ENCODE measurements at places on chromosomes 6 and 20.
A peak's percentile ranks its signal among the peaks of the same experiment; 100 is the strongest.

- no peak for DNase-seq
Measured at GRCh38 chr6:168950858-168951214, 302.8 kb downstream of the THBS2 start.

DNA sequence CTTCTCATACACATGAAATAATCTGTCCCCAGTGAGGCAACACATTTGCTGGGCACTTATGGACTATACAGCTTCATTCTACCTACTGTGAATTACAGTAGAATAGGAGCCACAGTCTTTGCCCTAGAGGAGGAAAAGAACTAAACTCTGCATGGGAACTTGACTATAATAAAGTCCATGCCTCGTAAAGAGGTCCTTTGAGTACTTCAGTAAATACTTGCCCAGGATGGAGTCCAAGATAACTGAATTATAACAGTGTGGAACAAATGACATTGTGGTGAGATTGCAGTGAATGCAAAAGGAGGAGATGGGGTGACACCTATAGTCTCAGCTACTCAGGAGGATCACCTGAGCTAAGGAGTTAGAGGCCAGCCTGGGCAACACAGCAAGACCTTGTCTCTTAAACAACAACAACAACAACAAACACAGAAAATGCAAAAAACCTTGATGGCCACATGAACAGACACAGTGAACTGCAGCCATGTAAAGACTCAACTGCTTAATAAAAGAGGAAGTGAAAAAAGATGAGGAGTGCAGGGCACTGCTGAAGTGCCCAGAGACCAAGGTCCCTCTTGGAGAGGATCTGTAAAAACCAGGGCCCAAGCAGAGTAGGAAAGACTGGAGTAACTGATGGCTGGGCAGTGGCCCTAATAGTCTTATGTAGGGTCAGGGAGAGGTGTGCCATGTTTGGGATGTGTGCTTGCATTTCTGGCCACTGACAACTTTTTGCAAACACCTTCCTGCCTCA lies 3.7 kb downstream of the MRPS18A start:
- no peak for DNase-seq

DNA sequence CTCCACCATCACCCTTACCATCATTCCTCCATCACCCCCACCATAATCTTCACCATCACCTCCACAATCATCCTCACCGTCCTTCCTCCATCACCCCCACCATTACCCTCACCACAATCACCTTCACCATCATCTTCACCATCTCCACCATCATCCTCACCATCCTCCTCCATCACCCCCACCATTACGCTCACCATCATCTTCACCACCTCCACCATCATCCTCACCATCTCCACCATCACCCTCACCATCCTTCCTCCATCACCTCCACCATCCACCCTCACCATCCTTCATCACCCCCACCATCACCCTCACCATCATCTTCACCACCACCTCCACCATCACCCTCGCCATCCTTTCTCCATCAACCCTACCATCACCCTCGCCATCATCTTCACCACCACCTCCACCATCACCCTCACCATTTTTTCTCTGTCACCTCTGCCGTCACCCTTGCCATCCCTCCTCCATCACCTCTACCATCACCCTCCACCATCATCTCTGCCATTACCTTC lies 33.1 kb upstream of the MPC1 start:
- no peak for DNase-seq

- DNase-seq: peak; percentile 13
Measured at GRCh38 chr20:48846516-48847492, 19.0 kb upstream of the PREX1 start.

GRCh38 chr6:54307439-54307910 lies 766 bp upstream of the TINAG start:
- DNase-seq: no peak

DNA sequence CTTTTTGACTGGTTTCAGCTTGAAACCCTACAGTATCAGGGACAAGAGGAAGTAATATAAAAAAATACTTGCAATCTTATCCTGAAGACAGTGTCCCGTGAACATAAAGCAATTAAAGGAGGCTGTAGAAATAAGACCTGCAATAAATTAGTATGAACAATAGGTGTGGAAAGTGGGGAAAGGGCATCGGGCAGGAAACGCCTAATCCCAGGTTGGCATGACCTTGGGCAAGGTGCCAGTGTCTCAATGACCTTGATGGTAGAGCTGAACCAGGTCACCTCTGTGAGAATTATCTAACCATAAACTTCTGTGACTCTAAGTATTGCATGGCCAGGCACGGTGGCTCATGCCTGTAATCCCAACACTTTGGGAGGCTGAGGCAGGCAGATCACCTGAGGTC lies 115.2 kb downstream of the LY86 start:
- DNase-seq: no peak

DNA sequence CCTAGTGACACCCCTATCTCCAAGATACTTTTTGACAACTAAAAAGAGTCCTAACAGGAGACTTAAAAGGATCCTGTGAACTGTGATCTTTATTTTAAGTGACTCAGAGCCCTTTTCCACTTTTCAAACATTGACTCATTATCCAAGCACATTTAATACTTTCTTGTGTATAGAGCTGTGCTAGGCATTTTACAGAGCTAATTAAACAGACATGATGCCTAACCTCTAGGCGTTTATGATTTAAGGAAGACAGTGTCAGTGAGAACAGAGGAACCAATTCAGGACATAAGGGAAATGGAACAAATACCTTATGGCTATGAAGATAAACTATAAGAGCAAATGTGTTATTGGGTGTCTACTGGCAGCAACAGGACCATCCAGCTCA lies 282.6 kb downstream of the TPBG start:
- DNase-seq: no peak

- DNase-seq: no peak
Measured at GRCh38 chr6:169324656-169325459, 71.2 kb upstream of the THBS2 start.

DNA sequence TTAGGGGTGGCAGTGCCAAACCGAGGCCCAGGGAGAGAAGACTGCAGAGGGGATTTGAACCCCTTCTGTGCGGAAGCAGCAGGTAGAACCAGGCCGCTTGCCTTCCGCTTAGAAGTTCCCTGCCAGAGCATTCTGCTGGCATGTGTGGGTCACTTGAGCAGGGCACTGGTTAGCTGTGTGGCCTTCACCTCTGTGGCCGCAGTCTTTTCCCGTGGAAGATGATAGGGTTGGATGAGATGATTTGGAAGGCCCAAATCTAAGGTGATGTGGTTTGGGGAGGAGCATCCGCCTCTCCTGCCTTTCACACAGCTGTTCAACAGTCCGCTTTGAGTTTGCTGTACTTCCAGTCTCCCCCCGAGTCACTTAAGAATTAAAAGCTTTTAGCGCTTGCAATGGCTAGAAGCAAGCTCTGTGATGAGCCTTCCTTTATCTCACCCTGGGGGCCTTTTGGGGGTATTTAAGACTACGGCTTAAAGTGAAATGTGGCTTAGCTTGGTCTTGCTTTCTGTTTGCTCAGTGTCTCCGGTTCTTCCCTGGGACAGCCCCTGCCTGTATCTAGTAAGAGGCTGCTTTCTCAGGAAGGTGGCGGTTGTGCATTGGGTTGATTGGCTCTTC lies 743 bp downstream of the CMTR1 start:
- no peak for DNase-seq

GRCh38 chr6:77839292-77839691 lies 186.5 kb downstream of the MEI4 start:
- no peak for DNase-seq

DNA sequence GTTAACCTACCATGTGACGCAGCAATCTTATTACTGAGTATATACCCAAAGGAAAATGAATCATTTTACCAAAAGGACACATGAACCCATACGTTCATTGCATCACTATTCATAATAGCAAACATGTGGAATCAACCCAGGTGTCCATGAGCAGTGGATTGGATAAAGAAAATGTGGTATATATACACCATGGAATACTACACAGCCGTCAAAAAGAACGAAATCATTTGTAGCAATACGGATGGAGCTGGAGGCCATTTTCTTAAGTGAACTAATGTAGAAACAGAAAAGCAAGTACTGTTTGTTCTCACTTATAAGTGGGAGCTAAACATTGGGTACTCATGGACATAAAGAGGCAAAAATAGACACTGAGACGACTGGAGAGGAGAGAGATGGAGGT lies 44.2 kb downstream of the TBPL1 start:
- no peak for DNase-seq

DNA sequence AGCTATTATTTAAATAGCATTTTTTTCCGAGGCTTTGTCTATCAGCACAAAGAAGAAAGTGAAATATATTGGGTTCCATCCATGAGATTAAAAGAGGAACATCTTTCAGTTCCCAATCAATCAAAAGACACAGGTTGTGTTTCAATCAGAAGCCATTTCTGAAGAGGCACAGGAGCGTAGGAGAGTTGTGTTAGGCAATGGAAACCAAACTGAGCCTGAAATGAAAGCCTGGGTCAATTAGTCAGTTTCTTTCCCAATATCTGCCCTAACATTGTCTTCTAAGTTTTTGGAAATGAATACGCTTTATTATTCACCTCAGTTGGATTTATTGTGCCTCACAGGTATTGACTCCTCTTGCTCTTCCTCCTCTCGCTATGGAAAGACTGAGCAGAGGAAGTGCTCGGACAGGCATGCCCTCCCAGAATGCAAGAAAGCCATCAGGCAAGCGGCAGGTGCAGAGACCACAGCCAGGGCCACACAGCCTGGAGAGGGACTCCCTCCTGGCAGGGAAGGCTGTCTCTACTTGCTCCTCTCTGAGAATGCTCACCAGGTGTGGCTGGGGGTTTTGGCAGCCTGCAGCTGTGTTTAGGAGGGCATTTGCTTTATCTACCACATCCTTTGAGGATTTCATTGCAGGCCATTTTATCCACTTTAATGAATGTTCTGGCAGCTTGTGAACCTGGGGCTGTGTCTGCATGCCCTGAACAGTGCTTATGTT lies 100.8 kb upstream of the NEDD9 start:
- DNase-seq: no peak

DNA sequence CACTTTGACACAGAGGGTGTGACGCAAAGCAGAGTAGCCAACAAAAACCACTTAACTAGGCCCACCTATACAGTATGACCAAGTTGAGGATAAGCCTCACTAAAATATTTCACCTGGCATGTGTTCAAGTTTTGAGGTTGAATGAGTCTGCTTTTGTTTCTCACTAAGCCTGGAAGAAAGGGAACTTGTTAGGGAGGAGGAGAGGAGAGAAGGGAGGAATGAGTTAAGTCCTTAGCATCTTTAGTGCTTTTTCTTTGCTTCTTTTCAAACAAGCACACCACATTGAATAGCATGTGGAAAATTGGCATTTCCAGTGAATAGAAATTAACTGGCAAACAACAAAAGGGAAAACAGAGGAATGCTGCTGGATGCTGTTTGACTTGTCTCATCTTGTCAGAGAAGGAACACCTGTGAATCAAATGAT lies 461.9 kb downstream of the GJA1 start:
- DNase-seq: no peak

- DNase-seq: no peak
Measured at GRCh38 chr6:44353336-44353735, 10.9 kb downstream of the SPATS1 start.

DNA sequence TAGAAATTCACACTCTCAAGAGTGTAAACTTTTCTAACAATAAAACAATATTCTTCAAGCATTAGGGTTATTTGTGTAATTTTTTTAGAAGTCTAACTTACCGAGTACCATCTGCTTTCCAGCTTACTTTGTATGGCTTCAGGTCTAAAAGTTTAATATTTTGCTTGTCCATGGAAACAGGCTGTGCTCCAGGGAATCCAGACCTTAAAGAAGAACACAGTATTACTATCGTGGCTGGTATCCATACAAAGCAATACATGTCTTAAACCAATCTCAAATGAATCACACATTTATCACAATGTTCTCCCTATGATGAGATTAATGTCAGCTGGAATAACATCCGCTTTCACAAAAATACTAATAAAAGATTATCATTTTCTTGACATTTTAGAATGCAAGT lies 73.0 kb downstream of the RNGTT start:
- DNase-seq: no peak

DNA sequence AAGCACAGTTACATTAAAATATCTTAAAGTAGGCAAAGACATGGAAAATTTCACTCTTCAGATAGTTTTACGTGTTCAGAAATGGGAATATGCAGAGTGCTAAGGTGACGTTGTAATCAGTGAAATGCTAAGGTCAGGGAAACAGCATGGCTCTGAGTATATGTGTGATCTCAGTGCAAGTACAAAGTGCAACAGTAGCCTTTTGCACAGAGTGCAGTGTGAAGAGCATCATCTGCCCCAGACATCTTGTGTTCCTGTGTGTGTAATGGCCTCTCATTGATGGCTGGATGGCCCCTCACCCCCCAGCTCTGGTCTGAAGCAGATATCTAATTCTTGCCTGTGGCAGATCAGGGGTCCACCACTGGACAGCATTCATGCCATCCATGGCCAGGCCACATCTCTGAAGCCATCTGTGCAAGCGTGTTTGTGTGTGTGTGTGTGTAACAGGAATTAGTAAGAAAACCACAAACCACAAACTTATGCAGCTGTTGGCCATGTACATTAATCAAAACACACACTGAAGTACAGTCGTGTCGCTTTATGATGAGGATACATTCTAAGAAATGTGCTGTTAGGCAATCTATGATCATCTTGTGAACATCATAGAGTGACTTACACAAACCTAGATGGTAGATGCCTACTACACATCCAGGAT lies 165.1 kb downstream of the RALGAPA2 start:
- no peak for DNase-seq

DNA sequence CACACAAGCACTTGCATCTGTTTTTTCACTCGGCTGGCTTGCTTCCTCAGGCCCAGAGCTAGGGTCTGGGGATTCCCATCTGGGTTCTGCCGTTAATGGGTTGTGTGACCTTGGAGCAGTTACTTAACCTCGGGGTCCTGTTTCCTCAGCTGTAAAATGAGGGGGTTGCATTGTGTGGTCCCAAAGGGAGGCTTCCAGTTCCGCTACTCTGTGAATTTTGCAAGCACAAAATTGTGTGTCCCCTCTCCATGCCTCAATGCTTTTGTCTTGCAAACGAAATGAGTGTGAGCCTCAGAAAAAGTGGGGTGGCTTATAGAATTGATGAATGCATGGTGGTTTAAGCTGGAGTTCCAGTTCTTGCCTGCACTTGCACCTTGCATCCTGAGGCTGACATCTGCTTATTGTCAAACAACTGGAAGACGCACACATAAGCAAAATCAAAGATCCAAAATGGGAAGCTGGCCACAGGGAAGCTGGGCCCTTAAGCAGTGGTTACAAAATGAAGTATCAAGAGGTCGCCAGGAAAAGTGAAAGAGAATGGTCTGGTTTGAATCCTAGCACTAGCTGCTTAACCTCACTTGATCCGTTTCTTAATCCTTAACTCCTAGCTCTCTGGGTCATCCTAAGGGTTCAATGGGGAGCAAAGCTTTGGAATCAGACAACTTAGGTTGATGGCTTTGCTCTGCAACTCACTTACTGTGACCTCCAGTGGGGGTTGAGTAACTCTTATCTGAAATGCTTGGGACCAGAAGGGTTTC lies 490.6 kb downstream of the DHX35 start:
- no peak for DNase-seq

- DNase-seq: no peak
Measured at GRCh38 chr6:39770446-39770845, 21.7 kb upstream of the DAAM2 start.

- no peak for DNase-seq
Measured at GRCh38 chr6:11080296-11080695, 13.3 kb upstream of the SMIM13 start.

Data from NCI-H510A (cell line).